NCI-H1930 (cell line): ENCODE measurements at places on chromosomes 6 and 20.

- no peak for DNase-seq
Observed at GRCh38 chr6:30769853-30770524, 25.6 kb upstream of the IER3 start.

GRCh38 chr6:44271406-44271723 lies 1.1 kb downstream of the TMEM151B start:
- DNase-seq = no peak

- no peak for DNase-seq
Observed at GRCh38 chr20:38747495-38748096, 664 bp upstream of the ACTR5 start.

DNA sequence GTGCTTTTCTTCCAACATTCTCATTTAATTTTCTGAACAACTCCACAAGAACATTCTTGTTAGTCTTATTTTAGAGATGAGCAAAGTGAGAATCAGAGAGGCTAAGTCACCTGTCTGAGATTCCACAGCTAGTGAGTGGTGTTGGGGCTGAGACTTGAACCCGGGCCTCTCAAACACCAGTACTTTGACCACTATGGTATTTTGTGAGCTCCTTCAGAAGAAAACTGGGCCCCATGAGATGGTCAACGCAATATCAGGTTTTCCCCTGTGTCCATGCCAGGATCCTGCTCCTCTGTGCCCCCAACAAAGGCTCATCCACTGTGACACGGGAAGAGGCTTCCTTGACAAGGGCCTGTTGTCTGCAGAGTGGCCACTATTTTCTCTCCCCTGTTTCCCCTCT lies 51.9 kb downstream of the MAFB start:
- no peak for DNase-seq

GRCh38 chr6:45921691-45922281 lies 93.9 kb downstream of the CLIC5 start:
- no peak for DNase-seq

DNA sequence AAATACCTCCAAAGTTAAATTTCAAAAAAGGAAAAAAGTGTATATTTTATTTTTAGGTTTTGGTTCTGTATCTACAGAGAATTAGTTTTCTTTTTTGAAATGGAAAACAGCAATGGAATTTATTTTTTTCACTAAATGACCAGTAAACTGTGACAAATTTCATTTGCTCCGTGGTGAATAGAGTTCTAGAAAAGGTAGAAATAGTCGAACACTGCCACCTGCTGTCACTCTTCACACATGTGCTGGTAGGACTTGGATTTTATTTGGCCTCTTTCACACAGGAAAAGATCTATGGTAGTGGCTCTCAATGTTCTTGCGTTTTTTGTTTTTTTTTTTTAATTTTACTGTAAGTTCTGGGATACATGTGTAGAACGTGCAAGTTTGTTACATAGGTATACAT lies 312.5 kb downstream of the EYA4 start:
- DNase-seq = peak; percentile 12

DNA sequence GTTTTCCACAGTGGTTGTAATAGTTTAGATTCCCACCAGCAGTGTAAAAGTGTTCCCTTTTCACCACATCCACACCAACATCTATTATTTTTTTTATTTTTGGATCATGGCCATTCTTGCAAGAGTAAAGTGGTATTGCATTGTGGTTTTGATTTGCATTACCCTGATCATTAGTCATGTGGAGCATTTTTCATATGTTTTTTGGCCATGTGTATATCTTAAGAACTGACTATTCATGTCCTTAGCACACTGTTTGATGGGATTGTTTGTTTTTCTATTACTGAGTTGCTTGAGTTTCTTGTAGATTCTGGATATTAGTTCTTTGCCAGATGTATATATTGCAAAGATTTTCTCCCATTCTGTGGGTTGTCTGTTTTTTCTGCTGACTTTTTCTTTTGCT lies 820.1 kb downstream of the TENT5A start:
- no peak for DNase-seq

DNA sequence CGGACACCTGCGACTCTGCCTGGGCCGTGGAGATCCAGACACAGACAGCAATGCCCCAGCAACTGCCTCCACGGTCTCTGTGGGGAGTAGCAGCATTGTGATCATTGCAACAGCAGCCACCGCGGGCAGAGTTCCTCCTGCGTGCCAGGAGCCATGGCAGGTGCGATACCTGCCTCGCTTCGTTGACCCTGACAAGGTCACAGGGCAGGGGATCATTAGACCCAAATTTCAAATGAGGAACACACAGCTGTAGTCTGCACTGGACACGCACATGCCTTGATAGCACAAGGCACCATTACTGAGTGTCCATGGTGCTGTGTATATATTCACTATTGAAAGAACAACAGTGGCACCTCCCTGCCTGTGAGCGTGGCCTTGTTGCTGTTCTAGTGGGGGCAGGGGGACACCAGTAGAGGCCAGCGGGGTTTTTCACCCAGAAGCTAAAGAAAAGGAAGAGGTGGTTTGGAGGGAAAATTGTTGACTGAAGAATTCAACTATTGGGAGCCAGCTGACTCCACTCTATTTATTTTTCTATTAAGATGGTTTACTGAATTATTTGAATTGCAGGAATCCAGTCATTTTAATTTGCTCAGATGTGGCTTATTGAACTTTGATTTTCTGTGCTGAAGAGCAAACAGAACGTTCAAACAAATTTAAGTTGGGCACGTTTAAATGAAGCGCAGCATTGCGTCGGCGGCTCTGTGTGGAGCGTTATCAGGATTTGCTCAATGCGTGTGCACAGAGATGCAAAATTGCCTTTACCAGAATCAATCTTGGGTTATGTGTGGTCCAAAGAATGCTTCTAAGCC lies 60.2 kb upstream of the RPS6KA2 start:
- no peak for DNase-seq

GRCh38 chr6:42281570-42281969 lies 63.9 kb upstream of the MRPS10 start:
- no peak for DNase-seq

- no peak for DNase-seq
Observed at GRCh38 chr6:95294043-95294442, 283.3 kb upstream of the MANEA start.

- no peak for DNase-seq
Observed at GRCh38 chr6:44701038-44701636, 313.6 kb downstream of the CDC5L start.

DNA sequence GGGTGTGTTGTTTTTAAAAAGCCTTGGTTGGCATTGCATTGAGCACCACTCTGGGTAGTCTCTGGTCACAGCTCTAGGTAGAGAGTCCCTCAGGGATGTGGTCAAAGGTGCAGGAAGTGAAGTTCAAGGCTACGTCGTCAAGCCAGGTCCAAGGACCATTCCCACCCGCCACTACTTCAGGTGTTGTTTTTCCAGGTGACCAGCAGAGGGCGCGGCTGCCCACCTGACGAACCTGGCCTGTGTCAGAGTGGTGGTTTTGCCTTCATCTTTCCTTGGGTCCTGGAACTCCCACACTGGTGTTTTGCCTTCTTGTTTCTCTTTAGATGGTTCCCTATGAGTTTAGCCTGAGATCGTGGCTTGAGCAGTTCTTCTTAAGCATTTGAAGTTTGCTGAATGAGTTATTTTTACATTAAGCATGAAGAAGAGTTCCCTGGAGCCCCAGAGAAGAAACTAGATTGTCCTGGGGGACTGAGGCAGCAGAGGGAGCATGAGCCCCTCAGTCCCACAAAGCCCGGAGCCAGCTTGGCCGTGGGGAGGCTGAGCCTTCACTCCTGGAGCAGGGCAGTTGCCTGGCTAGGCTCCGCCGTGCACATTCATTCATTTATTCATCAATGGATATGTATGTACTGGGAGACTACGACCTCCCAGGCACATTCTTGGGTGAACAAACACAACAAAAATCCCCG lies 5.6 kb upstream of the PHACTR3 start:
- peak; percentile 31 for DNase-seq

- no peak for DNase-seq
Observed at GRCh38 chr6:17703256-17703694, 3.5 kb downstream of the NUP153 start.

DNA sequence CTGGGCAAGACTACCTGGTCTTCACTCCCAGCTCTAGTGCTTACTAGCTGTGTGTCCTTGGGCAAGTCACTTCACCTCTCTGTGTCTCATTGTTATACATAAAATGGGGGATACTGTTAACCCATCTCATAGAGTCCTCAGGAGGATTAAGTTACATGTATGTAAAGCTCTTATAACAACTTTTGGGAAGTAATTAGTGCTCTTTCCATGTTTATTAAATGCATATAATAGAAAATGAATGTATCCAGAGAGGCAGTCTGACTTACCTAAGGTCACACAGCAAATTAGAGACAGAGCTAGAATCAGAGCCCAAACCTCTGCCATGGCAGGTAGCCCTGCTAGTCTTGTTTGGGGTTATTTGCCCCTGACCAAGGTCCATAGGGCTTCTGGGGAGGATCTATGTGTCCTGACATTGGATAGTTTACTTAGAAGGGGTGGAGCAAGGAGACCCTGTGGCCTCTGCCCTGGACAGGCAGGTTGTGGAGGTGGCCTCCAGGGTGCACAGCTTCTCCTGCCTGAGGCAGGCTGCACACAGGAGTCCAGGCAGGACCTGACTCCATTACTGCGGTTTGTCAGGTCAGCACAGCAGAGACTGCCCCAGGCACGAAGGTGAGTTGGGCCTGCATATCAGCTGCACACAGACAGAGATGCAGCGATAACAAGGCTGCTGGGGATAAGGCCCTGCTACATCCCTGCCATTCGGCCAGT lies 8.4 kb upstream of the MAPK13 start:
- no peak for DNase-seq

DNA sequence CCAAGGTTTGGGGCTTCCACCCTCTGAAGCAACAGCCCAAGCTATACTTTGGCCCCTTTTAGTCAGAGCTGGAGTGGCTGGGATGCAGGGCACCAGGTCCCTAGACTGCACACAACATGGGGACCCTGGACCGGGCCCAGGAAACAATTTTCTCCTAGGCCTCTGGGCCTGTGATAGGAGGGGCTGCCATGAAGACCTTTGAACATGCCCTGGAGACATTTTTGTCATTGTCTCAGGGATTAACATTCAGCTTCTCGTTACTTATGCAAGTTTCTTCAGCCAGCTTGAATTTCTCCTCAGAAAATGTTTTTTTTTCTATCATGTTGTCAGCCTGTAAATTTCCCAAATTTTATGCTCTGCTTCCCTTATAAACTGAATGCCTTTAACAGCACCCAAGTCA lies 82.3 kb downstream of the LRRC1 start:
- no peak for DNase-seq

DNA sequence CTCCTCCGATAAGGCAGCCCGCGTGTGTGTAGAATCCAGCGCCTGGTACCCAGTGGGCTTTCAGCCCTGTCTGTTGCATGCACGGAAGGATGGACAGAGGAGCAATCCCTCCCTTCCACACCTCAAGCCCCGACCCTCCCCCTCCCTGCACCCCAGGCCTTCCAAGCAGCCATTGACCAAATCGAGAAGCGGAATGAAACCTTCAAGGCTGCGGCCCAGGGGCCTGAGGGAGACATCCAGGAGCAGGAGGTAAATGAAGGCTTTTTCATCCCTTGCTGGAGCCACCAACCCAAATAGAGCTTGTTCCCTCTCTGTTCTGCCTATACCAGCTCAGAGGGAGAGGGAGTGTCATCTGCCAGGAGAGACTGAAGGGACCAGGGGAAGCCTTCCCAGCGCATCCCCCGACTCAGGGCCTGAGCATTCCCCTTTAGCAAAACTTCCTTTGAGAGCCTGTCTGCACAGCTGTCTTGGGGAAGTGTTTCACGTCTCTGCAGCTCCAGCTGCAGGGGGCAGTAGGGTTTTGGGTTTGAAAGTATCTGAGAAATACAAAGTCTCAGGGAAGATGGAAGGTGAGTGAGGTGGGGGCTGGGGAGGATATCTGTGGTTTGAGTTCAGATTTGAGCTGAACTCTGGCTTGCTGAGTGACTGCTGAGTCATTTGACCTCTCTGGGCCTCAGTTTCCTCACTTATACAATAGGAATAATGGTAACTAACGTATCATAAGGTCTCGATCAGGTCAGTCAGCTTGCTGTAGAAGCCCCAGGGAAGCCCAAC lies 16.1 kb downstream of the FGD2 start:
- no peak for DNase-seq

GRCh38 chr6:2839195-2839981 lies 2.3 kb downstream of the SERPINB1 start:
- DNase-seq = no peak

- no peak for DNase-seq
Observed at GRCh38 chr6:22221211-22221610, 75.6 kb downstream of the PRL start.

DNA sequence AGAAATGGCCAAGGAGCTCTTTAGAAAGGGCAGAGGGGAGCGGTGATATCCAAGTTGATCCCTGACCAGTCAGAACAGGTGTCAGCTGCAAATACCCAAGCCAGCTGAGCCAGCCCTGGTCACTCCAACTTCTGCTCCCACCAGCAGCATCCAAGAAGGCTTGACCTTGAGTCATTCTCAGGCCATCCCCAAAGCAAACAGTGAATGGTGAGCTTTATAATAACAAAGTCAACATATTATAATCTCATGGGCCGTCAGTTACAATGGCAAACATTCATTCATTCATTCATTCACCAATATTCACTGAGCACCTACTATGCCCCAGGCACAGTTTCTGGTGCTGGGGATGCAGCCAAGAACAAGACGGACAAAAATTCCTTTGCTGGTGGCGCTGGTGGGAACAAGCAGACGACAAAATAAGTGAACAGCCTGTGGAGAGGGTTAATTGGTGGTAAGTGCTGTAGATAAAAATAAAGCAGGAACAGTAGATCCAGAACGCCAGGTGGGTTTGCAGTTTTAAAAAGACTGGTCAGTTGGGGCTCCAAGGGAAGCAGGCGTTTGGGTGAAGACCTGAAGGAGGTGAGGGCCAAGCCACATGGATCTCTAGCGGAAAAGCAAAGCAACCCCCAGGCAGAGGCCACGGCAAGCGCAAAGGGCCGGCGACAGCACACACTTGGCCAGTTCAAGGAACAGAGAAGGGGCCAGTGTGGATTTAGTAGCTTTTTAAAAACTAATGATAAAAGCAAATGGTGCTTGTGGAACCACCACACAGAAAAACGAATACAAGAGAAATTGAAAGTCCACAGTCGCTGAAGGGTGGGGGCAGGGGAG lies 131.8 kb upstream of the PTPN1 start:
- no peak for DNase-seq

GRCh38 chr6:78482801-78483552 lies 384.4 kb upstream of the IRAK1BP1 start:
- DNase-seq = no peak

DNA sequence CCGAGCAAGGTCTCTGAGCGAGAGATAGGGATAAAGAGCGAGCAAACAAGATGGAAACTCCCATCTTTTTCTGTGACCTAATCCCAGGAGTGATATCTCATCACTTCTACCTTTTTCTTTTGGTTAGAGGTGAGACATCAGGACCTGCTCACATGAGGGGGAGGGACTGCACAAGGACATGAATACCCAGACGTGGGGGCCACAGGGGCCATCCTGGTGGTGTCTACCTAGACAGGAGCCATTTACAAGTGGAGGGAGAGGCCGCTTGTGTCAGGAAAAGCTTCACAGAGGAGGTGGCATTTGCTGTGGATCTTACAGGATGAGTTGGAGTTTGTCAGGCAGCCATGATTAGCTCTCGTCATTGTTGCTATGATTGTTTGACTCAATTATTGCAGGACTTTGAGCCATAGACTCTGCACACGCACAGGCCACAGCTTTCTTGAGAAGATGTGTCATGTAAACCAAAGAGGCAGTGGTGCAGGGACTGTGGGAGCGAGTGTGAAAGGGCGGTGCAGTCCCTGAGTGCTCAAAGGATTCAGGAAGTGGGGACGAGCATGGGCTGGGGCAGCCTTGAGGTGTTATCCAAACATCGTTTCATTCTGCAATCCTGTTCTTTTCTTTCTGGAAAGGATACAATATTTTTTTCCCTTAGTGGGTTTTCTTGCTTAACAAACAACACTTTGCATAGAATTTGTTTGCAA lies 7.7 kb downstream of the NPEPL1 start:
- DNase-seq = no peak

- DNase-seq = no peak
Observed at GRCh38 chr6:137095651-137096238, 51.0 kb upstream of the IL20RA start.
